ENCODE measurements at places on chromosomes 1 and 21. TPM values are rescaled to one million over a fixed set of nuclear protein-coding genes. Genes with fewer than 3 reads are reported as not detected.
A peak's percentile ranks its signal among the peaks of the same experiment; 100 is the strongest.

GRCh38 chr1:113545210-113545609, 154.9 kb downstream of the MAGI3 start:
- no peak for DNase-seq

DNA sequence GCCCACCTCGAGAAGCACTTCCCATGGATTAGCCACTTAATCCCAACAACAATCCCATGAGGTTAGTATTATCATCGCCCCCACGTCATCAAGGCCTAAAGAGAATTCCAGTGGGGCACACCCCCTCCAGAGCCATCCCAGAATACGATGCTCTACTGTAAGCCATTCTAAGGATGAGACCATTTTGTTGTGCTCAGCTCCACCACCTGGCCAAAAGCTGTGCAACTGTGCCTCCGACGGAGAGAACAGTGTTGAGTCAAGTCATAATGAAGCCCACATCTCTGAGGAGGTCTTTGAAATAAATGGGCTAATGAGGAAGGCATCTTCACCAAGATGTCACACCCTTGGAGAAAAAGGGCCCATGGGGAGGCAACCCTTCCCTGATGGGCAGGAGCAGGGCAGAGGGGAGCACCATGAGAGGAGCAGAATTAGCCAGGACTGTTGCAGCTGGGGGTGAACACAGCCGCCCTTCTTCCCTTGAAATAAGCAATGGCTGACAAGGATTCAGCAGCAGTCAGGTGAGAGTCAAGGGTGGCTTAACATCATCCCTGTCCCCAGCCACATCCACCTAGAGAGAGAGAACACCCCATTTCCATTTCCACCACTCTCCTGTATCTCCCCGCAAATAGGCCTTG, 14.6 kb downstream of the SYF2 start:
- no peak for DNase-seq

DNA sequence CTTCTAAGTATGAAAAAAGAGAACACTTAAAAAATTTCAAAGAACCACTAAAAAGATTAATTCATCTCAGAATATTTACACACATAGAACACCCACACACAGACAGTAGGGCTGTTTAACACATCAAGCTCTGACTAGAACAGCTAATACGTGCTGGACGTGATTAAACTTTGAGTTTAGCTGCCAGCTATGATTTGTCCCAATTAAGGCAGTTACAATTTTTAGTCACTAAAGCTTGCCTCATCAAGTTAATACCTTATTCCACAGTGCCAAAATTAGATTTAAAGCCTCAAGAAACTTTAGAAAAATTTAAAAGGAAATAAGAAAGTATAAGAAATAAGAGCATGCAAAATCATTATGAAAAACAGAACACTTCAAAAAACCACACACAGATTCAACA, 18.9 kb downstream of the SLC16A1 start:
- DNase-seq = no peak

DNA sequence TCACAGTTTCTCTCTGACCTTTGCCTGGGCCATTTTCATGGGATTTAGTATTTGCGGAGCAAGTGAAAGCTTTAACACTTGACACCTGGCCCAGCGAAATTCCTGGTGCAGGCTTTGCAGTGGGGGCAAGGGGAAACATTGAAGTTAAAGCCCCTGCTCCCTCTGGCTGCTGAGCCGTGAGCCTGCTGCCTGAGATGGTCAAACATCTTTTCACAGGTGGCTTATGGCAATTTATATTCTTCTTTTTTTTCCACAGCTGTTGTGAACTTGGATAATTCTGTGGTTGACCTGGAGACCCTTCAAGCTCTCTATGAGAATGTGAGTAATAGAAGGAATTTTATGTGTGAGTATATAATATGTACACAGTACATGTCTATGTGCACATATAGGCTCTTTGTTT, 202.9 kb downstream of the FMN2 start:
- peak; percentile 12 for DNase-seq

- DNase-seq = no peak
Observed at GRCh38 chr21:15841856-15842564, 112.2 kb downstream of the USP25 start.

GRCh38 chr1:54884768-54885167, 2.2 kb downstream of the DHCR24 start:
- no peak for DNase-seq

GRCh38 chr1:231808116-231808515, 181.5 kb downstream of the DISC1 start:
- no peak for DNase-seq

- no peak for DNase-seq
Observed at GRCh38 chr1:4171480-4172450, 271.7 kb upstream of the C1orf174 start.

- no peak for DNase-seq
Observed at GRCh38 chr1:23039308-23039826, 20.1 kb downstream of the KDM1A start.

GRCh38 chr1:4346131-4346530, 308.3 kb upstream of the AJAP1 start:
- DNase-seq = no peak

DNA sequence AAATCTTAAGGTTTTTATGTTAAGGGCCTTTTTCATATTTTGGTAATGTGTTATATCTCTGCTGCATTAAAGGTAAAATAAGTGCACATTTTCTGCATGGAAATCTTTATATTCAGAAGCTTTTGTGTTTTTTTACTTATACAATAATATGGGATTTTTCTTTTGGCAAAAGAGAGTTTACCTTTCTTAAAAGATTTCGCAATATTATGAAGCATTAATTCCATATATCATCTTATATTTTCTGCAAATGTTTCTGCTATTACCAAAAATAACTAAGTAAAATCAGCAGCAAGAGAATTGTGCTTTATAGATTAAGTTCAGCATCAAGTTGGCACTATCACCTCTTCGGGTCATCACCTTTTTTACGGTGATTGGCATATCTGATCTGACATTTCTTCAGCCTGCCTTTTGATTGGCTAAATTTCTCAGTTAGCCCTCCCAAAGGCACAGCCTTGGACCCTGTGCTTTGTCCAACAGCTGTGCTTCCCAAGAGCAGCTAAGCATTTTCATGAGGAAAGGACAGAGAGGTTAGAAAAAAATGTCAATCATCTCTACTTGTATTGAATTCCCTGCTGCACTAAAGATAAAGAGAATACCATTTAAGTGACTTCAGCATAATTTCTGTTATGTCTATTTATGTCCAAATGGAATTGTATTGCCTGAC, 767.1 kb upstream of the PRMT6 start:
- no peak for DNase-seq

DNA sequence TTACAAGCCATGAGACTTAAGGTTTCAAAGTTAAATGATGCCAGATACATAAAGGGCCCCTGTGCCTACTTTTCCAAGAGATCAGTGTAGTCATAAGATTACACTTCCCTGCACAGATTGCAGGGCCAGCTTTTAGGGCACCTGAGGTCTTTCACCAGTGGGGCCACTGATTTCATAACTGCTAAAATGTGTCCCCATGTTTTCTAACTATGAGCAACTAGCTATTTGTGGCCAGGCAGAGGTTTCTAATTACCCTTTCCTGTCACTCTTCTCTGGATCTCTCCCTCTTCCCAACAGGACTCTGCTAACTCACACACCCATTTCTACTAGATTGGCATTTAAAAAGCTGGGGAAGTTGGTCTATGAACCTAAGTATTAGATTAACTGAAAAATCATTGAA, 207.1 kb upstream of the SGIP1 start:
- no peak for DNase-seq

- DNase-seq = no peak
Observed at GRCh38 chr1:68378296-68379084, 71.3 kb downstream of the RPE65 start.

DNA sequence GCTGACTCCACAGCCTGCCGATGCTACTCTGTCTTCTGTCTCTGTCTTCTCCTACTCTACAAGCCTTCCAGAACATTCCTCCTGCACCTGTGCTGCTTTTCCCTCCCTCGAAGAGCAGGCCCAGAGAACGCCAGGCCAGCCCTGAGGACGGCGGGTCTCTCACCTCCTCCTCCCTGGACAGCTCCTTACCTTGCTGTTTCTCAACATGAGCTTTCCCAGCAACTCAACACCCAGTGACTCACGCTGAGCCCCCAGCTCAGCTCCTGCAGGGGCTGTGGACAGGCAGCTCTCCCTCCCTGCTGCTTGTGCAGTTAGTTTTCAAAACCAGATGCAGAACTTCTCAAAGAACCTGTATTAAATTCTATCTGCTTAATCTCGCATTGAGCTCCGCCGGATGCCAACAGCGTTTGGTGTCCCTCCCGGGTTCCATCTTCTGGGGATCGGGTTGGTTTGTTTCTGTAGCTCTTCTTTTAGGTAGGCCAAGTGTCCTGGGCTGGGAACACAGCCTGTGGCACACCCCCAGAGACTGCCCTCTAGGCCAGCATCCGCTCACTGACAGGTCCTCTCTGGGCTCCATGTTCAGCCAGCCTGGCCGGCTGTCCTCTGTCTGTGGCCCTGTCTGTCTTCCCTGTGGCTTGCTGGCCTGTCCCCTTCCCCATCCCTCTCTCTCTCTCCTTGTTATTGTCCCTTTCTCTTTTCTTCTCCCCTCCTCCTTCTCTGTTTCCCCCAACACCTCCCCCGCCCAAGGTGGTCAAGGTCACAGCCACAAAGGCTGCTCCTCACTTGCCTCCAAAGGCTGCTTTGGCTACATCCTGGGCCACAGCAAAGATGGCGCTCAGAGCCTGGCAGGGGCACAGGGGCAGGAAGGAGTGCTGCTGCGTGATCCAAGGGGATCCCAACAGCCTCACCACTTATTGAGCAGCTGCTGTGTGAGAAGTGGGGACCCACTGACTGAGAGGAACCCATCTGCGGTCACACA, 391.0 kb downstream of the MATN1 start:
- DNase-seq = no peak

- DNase-seq = no peak
Observed at GRCh38 chr1:46523496-46524353, 27.7 kb downstream of the KNCN start.

GRCh38 chr1:147773215-147773715, 12.9 kb upstream of the GJA5 start:
- DNase-seq = no peak

- no peak for DNase-seq
Observed at GRCh38 chr1:33347650-33347992, 26.7 kb upstream of the A3GALT2 start.

Gene RHBG
- total RNA-seq = 4.2 TPM

Gene DNASE2B
- not detected for total RNA-seq

Gene GABRD
- 0.63 TPM for total RNA-seq

Gene SMIM12
- total RNA-seq = 49.2 TPM

Gene S100A1
- total RNA-seq = 83.1 TPM

Gene DENND2D
- total RNA-seq = 81.0 TPM

Gene TRIM67
- not detected for total RNA-seq

All from kidney (tissue), 22 donors.